Occipital lobe (tissue), 3 donors: ENCODE measurements at places on chromosomes 1 and 21.
A peak's percentile ranks its signal among the peaks of the same experiment; 100 is the strongest.

- DNase-seq, result peak; percentile 15
Measured at GRCh38 chr21:25573409-25574206, 33.7 kb downstream of the MRPL39 start.

GRCh38 chr1:75129983-75130789 lies 4.0 kb upstream of the LHX8 start:
- no peak for DNase-seq

DNA sequence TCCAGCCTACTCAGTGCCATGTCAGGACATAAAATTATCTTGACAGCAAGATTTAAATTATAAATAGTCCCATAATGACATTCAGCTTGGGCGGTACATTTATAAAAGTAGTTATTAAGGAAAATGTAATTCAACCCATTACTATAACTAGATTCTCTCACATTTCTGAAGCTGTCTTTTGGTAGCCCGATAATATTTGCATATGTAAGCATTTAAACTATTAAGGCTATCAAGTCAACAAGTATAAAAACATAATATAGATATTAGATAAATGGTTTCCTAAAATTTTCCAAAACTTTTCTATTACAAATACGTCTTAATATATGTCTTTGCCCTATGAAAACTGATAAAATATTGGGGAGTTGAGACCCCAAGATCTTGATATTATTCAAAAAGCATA lies 21.6 kb upstream of the GPR52 start:
- DNase-seq, result no peak

GRCh38 chr1:204478172-204478899 lies 16.3 kb downstream of the PIK3C2B start:
- DNase-seq, result no peak

DNA sequence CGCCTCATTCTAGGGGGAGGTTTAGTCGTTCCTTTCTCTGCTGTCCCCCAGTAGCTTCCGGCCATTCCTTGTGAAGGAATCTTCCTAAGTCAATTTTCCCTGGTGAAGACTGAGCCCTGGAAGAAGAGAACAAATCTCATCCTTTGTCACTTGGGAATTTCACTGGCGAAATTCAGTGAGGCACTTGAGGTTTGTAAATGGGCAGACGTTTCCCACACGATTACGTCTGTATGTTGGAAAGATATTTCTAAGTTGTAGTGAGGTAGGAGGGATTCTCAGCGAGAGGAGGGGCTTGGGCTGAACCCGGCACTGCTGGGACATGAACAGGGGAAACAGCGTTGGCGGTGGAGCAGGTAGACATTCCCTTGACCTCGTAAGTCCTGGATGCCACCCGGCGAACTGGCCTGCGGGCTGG lies 47.2 kb downstream of the GALNT2 start:
- DNase-seq, result no peak

DNA sequence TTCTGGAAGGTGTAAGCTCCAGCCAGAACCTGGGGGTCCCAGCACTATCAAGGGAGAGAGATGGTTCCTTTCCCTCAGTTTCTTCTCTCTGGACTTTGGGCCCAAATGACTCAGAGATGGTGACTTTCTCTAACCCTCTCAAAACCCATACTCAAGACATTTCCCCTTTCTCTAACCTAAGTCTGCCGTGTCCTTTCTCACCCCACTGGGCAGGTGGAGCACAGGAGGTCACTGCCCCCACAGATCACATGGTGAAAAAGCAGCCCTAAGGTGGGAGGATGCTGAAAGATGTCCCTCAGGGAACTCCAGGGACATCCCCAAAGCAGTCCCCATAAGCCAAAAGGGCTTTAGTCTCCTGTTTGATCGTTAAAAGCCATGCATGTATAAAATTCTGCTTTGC lies 173.7 kb downstream of the HIVEP3 start:
- DNase-seq, result no peak

- DNase-seq, result no peak
Measured at GRCh38 chr1:196593955-196594354, 14.3 kb downstream of the KCNT2 start.

DNA sequence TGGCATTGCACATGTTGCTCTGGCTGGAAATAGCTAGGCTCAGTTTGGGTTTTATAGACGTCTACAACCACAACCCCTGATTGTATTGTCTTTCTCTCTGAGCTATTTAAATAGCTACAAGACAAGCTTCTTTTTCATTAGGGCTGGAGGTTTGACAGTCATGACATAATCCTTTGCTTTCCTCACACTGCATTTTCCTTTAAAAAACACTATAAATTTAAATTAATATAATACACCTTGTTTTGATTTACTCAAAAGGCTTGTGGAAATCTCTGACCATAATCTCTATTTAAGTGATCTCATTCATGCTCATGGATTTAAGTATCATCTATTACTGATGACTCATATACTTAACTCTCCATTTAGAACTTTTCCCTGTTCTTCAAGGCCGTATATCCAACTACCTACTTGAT lies 50.4 kb upstream of the PTGFR start:
- no peak for DNase-seq

- DNase-seq, result no peak
Measured at GRCh38 chr1:15262003-15262377, 15.0 kb downstream of the FHAD1 start.

DNA sequence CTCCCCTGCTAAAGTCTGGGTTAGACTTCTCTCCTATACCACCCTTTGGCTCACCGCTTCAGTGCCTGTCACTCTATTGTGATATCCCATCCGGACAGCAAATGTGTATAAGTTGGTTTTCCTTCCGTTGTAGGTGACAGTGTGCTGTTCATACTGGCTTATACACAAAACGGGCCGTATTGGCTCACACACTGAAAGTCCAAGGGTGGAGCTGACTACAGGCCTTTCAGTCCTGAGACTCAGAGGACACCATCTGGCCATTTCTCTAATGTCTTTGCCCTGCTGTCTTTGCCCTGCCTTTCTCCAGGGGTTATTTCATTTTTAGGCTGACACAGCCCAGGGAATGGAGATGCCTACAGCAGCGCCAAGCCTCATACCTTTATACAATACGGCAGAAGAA lies 90.7 kb downstream of the URB2 start:
- DNase-seq, result no peak

- no peak for DNase-seq
Measured at GRCh38 chr1:24235921-24236788, 49.1 kb upstream of the IFNLR1 start.

DNA sequence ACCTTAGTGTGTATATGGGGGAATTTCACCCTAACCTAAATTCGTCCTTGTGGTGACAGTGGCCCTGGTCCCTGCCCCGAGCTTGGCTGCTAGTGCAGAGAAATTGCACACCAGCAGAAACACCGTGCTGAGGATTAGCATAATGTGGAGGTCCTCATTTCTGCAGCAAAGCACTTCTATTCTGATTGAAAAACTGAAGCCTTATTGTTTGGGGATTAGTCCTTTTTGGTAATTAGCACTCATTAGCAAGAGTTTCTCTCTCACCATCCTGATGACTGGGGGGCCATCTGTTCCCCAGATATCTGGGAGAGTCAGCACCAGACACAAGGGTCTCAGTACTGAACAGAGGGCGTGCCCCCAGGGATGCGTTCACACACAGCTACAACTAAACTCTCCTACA lies 55.2 kb downstream of the AJAP1 start:
- no peak for DNase-seq

- peak; percentile 60 for DNase-seq
Measured at GRCh38 chr1:153749408-153750005, 21.7 kb downstream of the INTS3 start.

DNA sequence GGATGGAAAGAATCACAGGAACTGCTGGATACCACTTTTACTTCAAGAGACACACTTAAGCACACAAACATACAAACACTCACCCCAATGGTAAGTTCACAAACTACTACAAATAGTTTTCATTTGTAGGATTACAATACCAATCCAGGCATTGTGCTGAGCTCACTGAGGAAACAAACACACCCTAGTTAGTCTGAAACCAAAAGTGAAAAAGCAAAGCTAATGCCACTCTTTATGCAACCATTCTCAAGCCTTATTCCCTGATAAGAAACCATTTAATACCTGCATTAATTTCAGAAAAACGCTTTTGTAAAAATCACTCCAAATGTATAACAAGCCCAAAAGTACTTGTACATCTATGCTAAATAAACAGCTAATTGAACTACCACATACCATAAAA lies 38.3 kb downstream of the RNF115 start:
- DNase-seq, result no peak

DNA sequence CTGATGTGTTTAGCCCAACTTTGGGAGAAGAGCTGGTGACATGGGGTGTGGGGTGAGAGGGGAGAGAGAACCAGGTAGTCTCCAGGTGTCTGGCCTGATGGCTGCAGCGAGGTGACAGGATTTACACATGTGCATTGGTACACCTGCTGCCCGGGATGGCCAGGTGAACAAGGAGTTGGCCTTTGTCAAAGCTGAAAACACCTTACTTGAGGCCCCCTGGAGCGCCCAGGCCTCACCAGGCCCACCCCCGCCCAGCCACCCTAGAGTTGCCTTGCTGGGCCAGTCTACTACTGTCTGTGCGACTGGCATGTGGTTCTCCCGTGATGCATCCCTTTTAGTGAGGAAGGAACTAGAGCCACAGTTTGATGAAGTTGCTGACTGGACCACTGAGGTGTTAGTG lies 90.5 kb downstream of the ADARB1 start:
- DNase-seq, result no peak

DNA sequence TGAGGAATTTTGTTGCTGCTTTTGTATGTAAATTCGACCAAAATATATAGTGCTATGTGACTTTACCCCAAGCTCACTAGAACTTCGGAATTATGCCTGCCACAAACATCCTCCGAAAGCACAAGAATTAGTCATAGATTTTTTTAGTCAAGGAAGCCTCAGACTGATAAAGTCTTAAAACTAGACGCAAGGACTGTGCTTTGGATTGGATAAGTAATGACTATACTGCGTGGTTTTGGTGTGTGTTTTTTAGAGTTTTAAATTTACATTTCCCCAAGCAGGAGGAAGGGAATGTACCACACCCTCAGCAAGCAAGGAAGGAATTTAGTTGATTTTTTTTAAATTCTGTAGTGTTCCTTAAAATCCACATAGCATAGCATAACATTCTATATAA lies 10.3 kb downstream of the WLS start:
- no peak for DNase-seq

GRCh38 chr21:15140321-15141019 lies 75.7 kb upstream of the NRIP1 start:
- DNase-seq, result no peak

GRCh38 chr21:34971656-34972055 lies 77.4 kb downstream of the RUNX1 start:
- DNase-seq, result no peak

DNA sequence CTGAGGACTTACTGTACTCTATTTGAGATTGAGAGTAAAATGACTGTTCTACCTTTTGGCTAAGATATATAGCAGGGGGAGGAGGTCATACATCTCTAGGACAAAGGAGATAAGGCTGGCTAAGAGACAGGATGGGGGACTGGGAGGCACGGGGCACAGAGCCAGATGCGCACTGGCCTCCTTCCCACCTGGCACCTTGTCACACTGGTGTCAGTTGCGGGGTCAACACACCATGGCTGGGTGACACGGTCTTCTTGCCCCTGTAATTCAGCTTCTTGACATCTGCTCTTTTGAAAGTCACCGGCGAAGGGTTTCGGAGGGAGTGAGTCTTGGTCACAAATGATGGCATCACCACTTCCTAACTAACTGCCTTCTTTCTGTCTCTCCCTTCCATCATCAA lies 177.3 kb downstream of the ZSCAN20 start:
- DNase-seq, result no peak

DNA sequence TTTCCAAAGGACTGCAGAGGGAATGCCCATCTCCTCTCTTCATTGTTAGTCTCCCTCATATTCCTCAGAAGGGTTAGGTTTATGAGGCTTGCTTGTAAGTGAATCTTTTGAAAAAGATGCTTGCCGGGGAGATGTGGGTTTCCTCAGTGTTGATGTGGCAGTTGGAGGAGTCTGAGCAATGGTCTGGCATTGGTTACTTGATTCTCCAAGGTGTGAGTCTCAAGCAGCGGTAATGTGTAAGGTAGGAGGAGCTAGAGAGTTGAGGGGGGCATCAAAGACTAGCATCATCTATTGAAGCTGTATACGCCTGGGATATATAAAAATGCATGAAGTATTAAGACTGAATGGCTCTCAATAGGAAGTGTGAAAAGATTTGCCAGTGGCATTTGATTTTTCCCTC lies 21.5 kb downstream of the KHDRBS1 start:
- no peak for DNase-seq

- DNase-seq, result no peak
Measured at GRCh38 chr1:153262070-153262366, 2.5 kb downstream of the LORICRIN start.

GRCh38 chr1:29134695-29135028 lies 11.0 kb upstream of the TMEM200B start:
- DNase-seq, result no peak

- DNase-seq, result no peak
Measured at GRCh38 chr1:53524428-53525375, 65.5 kb downstream of the DMRTB1 start.

- no peak for DNase-seq
Measured at GRCh38 chr1:101444381-101444780, 207.6 kb downstream of the S1PR1 start.

DNA sequence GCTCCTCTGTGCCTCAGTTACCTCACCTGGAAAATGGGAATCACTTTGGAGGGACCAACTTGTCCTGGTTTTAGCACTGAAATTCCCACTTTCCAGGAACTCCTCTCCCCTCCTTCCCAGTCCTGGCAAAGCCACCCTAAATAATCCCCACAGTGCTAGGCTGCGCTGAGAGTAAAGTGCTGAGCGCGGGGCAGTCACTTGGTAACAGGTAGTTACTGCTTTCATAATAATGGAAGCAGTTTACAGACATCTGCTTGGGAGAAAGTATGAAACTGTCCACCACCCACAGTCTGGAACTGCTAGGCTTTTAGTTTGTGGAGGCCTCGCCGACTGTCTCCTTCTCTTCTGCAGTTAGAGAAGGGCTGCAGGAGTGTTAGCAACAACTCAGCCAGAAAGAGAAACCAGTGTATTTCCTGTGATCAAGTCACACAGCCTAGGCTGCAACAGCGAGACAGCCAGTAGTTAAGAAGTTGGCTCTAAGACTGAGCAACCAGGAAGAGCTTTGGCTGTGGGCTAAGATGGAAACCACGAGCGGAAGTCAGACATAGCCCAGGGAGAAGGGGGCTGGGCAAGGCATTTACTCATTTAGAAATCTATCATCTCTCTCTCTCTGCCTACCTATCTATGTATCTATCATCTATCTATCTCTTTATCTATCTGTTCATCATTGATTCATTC lies 30.8 kb upstream of the ABCG1 start:
- no peak for DNase-seq

GRCh38 chr1:193727850-193728249 lies 541.4 kb upstream of the B3GALT2 start:
- DNase-seq, result no peak

- DNase-seq, result no peak
Measured at GRCh38 chr1:18948048-18948912, 8.2 kb downstream of the IFFO2 start.

- DNase-seq, result no peak
Measured at GRCh38 chr1:156157506-156157905, 4.1 kb downstream of the SEMA4A start.

- no peak for DNase-seq
Measured at GRCh38 chr1:64678366-64678765, 66.5 kb upstream of the RAVER2 start.

DNA sequence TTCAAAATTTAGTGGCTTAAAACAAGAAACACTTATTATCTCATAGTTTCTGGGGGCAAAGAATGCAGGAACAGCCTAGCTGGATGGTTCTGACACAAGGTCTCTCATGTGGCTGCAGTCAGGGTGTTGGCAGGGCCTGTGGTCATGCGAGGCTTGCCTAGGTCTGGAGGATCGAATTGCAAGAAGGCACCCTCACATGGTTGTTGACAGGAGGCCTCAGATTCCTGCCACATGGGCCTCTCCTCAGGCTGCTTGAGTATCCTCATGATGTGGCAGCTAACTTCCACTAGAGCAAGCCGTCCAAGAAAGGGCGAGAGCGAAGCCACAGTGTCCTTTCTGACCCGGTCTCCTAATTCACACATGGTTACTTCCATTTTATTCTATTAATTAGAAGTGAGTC lies 6.2 kb upstream of the NRIP1 start:
- DNase-seq, result no peak
